RPMI7951 (cell line): ENCODE measurements at places on chromosomes 6 and 20. TPM values are rescaled to one million over a fixed set of nuclear protein-coding genes. Genes with fewer than 3 reads are reported as not detected.

Gene CDSN
- not detected in 2 replicates for total RNA-seq

DNA sequence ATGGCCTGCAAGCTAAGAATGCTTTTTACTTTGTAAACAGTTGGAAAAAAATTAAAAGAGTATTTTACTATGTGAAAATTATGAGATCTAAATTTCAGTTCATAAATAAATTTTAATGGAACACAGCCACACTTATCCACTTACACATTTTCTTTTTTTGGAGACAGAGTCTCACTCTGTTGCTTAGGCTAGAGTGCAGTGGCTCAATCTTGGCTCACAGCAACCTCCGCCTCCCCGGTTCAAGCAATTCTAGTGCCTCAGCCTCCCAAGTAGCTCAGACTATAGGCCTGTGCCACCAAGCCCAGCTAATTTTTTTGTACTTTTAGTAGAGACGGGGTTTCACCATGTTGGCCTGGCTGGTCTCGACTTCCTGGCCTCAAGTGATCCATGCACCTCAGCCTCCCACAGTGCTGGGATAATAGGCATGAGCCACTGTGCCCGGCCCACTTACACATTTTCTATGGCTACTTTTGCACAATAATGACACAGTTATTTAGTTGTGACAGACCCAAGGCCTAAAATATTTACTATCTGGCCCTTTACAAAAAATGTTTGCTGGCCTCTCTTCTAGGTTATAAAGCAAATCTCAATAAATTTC lies 109.6 kb downstream of the INSM1 start:
- DNase-seq = no peak

Gene SLC35B2
- 86.2 and 101 TPM in 2 replicates for total RNA-seq

Gene RAET1L
- total RNA-seq = not detected in 2 replicates

DNA sequence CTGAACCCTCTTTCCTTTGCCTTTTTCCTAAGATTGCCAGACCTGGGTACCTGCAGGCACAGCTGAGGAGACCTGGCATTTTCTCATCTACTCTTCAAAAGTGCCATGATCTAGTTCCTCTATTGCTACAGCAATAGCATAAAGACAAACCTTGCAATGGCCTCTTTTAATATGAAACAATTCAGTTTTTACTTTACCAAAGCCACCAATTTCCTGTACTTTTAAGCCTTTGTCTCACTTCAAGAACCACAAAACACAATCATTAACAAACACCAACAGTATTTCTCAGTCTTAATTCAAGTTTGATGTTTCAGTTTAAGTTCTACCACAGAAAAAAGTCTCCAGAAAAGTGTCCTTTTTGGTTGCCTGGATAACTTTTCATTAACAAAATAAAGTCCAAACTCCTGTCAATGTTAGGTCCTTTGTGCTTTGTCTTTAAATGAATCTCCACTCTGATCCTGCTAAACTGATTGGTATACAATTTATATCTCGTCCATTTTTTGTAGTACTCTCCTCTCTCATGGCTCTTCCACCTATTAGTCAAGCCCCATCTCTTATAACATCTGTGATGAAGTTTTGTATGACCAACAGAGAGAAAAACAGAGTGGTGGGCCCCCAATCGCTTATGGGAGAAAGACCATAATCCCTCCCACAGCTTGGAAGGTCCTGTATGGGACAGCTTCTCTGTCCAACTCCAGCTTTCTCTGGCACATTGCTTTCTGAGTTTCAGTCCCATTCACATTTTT lies 50.5 kb upstream of the THEMIS start:
- no peak for DNase-seq
